RPMI7951 (cell line): ENCODE measurements at places on chromosomes 11 and 22. TPM values are rescaled to one million over a fixed set of nuclear protein-coding genes. Genes with fewer than 3 reads are reported as not detected.

Gene TRIM29
- not detected in 2 replicates for total RNA-seq

Gene KCNJ11
- total RNA-seq = not detected in 2 replicates

Gene SMTNL1
- not detected in 2 replicates for total RNA-seq

Gene PGR
- not detected in 2 replicates for total RNA-seq

Gene GGT5
- under 0.01 TPM in 1 of 2 replicates, not detected in the other for total RNA-seq

Gene SFI1
- 6.1 and 10.7 TPM in 2 replicates for total RNA-seq

Gene MRGPRF
- under 0.01 TPM in 1 of 2 replicates, not detected in the other for total RNA-seq

Gene BACE1-AS
- 1.7 and 6.8 TPM in 2 replicates for total RNA-seq

Gene OR9Q2
- not detected in 2 replicates for total RNA-seq

Gene MB
- 1.3 and 2.3 TPM in 2 replicates for total RNA-seq

Gene ACRV1
- 0.59 TPM in 1 of 2 replicates, not detected in the other for total RNA-seq

Gene TMEM45B
- total RNA-seq = not detected in 2 replicates

Gene SPTY2D1
- 10.7 and 11.7 TPM in 2 replicates for total RNA-seq

Gene ART1
- not detected in 2 replicates for total RNA-seq

Gene P2RX3
- not detected in 2 replicates for total RNA-seq
